Muscle of arm (tissue), 14 donors: ENCODE measurements at places on chromosomes 2 and 18. TPM values are rescaled to one million over a fixed set of nuclear protein-coding genes. Genes with fewer than 3 reads are reported as not detected.
A peak's percentile ranks its signal among the peaks of the same experiment; 100 is the strongest.

CDKL4 gene
- polyA plus RNA-seq: not detected

FIGN gene
- 3.2 TPM for polyA plus RNA-seq

KCNJ3 gene
- polyA plus RNA-seq: 0.92 TPM

DNA sequence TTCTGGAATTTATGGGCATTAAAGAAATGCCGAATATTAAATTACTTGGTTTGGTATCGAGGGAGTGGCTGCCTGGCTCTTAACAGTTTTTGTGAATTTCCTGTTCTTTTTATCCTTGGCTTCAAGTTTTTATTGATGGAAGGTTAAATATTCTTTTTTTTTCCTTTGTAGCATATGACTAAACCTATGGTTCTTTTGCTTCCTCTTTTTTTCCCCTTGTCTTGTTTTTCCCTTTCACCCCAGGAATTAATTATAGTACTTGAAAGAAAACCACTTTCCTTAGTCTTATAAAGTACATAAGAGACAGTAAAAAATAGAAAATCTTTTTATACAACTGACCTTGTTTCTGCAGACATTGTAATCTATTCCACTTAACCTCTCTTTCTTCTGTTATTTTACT lies 42.4 kb downstream of the MGAT5 start:
- DNase-seq: no peak

DNA sequence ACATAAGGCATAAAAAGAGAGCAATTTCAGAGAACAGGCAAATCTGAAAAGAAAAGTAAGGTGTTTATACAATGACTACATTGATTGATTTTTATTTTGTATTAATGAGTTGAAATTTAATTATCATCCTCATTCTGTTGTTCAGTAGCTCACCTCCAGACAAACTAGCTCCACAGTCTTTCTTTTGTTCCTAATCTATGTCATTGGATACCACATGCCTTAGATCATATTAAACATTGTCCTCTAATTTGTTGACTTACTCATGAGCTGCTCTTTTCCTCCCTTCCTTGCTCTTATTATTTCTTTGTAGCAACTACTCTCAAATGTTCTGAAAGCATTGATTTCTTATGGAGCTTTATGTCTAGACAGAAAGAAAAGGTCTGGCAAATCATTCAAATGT lies 185.5 kb upstream of the ZSWIM2 start:
- DNase-seq: no peak

GRCh38 chr2:235390108-235390815 lies 103.6 kb upstream of the AGAP1 start:
- no peak for DNase-seq

- DNase-seq: no peak
Measured at GRCh38 chr2:237572742-237573101, 6.3 kb downstream of the PRLH start.

DNA sequence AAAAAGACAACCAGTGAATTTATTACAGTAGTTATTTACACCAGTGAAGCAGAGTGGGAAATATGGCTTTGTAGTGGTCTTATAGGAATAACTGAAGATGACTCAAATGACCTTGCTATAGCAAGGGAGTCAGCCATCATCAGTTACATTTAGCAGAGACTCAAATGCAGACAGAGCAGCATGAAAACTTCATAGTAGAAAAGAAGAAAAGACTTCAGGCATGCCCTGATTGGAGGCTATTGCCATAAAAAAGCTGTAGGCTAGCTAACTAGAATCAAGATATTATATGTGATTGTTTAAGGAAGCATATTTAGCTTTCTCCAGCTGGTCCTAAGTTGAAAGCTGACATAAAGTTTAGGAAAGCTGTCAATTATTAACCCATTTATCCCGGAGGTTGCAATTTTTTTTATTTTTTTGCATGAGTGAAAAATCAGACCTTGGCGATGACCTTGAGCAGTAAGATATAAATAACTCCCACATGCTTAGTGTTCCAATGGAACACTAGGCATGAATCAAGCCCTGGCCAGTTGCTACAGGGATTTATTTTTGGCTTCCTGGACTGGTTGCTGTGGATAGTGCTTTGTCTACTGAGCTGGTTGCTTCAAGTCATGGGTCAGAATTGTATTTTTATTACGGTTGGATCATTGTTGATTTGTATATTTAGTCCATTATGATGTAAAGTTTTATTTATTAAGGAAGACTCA lies 675.6 kb upstream of the VRK2 start:
- DNase-seq: peak; percentile 6

GRCh38 chr18:50312296-50313030 lies 25.0 kb upstream of the CXXC1 start:
- DNase-seq: no peak

GRCh38 chr2:67489396-67489795 lies 92.3 kb downstream of the ETAA1 start:
- no peak for DNase-seq
